Muscle of back (tissue), 13 donors: ENCODE measurements at places on chromosomes 7 and 10. TPM values are rescaled to one million over a fixed set of nuclear protein-coding genes. Genes with fewer than 3 reads are reported as not detected.

DNA sequence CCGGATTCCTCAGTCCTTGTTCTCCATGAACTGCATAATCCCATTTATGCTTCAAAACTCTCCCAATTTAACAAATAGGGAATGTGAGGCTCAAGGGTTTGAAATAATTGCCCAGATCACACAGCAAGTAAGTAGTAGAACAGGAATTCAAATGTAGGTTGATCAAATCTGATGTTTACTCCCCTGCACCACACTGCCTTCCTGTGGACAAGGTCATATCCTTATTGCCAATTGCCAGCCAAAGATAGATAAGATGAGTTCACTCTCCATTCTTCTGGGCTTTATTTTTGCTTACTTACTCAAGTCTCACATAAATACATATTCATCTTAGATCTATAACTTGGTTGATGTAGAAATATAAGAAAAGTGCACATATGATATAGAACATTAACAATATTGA lies 435.2 kb upstream of the ETV1 start:
- DNase-seq: no peak

DNA sequence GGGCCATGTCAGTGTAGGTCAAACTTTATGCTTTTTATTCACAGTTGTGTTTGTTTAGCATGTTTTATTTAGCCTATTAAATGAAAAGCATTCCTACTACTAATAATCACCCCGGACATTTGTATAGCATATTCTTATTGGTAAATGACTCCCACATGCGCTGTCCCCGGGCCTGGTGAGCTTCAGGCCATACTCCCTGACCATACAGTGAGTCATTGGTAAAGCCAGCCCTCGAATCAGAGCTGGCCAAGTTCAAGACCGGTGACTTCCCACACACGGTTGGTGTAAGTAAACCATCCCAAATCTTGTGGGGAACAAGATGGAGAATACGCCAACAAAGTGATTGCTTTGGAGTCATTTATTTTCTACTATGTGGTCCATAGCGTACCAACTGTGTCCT lies 238.7 kb upstream of the TCF7L2 start:
- DNase-seq: no peak

DNA sequence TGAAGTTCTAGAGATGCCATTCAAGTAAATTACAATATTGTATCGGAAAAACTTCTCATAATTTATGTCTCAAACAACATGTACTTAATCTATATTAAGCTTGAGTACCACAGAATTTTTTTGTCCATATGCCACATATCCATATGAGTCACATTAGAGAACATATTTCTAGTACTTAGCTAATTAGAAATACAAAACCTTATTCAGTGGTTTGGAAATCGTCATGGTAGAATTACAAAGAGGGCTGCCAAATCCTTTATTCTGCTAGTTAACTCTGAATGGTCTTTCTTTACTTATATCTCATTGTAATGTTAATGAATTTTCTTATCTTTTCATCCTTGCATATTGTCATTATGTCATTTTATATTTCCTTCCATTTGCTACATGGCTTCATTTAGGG lies 9.0 kb upstream of the VIM start:
- peak; percentile 67 for DNase-seq

GRCh38 chr7:135745703-135746312 lies 2.8 kb downstream of the FAM180A start:
- peak; percentile 95 for DNase-seq

DNA sequence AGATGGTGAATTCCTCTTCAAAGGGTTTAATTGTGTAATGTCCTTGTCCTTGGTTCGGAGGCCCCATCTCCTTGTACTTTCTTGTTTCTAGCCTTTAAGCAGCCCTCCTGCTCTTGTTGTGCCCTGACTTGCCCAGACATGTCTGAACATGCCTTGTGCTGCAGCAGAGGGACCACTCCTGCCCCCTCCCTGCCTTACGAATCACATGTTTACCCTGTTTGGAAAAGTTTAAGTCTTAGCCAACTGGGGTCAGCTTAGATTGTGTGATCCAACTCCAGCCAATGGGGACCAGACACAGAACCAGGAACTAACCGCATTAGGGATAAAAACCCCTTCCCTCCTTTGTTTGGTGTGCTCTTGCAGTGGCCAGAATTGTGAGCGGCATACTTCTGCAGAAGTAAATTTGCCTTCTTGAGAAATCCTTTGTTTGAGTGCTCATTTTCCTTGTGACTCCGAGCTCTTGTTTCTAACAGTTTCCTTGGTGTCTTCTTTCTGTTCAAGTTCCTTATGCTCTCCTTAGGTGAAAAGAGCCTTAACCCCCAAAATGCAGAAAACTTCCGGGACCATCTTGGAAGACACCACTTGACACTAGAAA lies 29.4 kb downstream of the CLRN3 start:
- no peak for DNase-seq

- DNase-seq: no peak
Measured at GRCh38 chr7:149171892-149172533, 23.3 kb upstream of the ZNF282 start.

GRCh38 chr7:17677408-17677807 lies 262.9 kb downstream of the SNX13 start:
- DNase-seq: no peak

Gene TECTB
- polyA plus RNA-seq: not detected

GRCh38 chr10:130615457-130615856 lies 479.3 kb downstream of the GLRX3 start:
- no peak for DNase-seq

DNA sequence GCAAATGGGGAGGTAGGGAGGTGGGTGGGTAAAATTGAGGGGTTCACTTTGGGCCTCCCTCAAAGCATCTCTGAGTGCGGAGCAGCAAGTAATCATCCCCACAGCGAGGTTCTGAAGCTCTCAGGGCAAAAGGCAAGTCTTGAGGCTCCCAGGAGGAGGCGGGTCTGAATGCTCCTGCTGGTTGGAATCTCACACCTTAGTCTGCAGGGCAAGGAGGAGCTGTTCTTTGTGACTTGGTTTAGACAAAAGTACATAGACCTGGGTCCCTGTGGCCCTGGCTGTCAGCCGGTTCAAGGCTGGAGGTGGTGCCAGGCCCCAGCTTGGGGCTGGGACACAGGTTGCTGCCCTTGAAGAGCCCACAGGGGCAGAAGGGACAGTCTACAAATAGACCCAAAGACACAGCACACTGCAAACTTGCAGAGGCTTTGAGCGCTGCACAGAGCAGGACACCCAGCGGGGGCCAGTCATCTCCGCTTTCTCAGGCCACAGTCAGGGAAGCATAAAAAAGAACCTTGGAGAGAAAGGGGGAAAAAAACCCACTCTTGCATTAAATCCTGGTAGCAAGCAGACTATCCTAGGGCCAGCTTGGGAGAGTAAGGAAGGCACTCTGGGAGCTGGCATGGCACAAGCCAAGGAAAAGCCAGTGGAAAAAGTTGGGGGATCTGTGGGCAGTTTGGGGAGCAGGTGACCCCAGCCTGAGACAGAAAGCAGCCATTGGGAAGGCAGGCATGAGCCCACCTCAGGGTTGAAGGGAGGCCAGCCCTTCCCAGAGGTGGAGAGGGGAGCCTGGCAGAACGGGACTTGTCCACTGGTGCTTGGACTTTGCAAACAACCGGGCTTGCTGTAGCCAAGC lies 926 bp upstream of the C10orf71 start:
- DNase-seq: no peak

Gene THSD7A
- 4.4 TPM for polyA plus RNA-seq

DNA sequence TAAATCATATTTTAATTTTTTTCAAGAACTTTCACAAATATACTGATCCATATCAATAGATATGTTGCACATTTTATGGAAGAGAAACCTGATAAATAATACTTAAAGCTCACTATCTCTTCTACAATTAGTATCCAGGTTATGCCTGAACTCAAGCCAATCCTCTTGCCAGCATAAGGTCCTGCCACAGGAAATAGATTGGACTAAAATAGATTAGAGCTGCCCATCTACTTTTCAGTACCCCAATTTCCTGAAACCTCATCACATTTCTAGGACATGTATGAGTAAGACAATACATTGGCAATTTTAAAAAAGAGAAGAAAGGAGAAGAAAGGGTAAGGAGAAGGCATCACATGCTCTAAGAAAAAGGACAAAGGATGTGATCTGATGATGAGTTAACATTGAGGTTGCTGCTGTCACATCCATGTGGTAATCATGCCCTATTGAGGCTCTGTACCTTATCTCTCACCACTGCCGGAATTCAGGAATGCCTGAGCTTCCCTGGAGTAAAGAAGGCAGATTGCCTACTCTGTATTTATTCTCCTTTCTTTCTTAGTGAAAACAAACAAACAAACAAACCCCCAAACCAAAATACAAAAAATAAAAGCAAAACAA lies 199.7 kb downstream of the ANK3 start:
- no peak for DNase-seq

GRCh38 chr10:77692782-77693181 lies 55.2 kb upstream of the KCNMA1 start:
- DNase-seq: no peak

- peak; percentile 59 for DNase-seq
Measured at GRCh38 chr10:132447446-132448247, 50.6 kb downstream of the PWWP2B start.

GRCh38 chr7:3559278-3559677 lies 258.2 kb downstream of the SDK1 start:
- peak; percentile 34 for DNase-seq

GRCh38 chr7:19112274-19113001 lies 5.0 kb downstream of the TWIST1 start:
- DNase-seq: peak; percentile 70

GRCh38 chr7:37425498-37425897 lies 23.2 kb downstream of the ELMO1 start:
- DNase-seq: no peak

- no peak for DNase-seq
Measured at GRCh38 chr10:23417254-23417653, 21.6 kb upstream of the OTUD1 start.

GRCh38 chr7:130156140-130156539 lies 49.1 kb downstream of the TMEM209 start:
- DNase-seq: no peak

DNA sequence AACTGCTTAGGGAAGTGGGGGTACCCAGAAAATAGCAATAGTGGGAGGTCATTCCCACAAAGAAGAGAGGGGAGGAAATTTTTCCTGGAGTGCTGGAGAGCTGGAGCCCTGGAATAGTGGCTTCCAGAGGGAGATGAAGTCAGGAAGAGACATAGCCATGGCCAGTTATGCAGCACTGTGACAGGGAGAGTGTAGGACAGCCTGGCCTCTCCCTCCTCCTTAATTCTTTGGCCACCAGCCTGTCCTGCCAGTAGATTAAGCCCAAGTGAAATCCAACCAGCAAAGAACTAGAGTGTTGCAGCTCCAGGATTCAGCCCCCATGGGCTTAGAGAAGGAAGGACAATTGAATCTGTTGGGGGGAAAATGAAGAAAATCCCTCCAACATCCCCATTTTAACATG lies 130.5 kb downstream of the HDAC9 start:
- no peak for DNase-seq

DNA sequence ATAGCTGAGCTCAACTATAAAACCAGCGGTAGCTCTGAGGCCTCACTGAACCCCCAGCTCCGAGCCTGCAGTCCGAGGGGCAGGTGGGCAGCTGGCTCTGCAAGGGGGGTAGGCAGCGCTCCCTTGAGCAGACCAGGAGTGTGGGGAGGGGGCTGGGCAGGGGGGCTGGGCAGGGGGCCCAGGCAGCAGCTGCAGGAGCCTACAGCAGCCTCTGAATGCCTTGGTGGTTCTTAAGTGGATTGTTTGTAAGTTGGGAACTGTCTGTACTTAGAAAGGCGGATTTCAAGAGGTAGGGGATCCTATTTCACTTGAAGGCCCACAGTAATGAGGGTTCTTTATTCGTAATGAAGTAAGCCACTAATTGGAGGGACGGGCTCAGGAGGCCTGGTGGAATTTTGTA lies 72.3 kb downstream of the ICA1 start:
- DNase-seq: no peak

DNA sequence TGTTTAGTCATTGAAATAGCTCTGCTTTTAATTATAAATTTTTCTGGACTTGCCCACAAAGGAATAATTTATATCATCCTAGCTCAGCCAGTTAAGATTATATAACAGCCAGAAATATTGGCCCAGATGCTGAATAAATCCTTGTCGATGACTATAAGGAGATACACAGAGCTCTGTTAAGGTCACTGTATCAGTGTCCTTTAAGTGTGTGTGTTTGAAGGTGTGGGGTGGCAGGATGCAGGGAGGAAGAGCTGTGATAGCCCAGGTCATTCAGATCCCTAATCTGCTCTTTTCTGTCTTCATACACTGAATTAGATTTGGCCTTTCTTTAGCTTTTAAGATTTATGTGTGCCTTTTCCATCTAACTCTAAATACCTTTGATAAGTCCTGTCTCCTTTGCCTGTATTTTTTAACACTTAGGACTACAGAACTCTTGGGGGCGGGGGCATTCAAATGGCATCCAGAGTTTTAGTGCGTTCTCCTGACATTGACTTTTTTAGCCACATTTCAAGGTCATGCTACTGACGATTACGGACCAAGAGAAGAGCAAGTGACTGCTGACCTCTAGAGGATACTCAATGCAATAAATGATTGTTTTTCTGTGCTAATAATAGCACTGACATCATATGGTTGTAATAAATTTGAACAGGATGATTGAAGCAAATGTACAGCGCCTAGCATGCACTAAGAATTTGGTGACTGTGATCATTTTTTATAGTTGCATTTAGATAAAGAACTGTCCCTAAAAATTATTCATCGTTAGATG lies 172.3 kb downstream of the CACNB2 start:
- peak; percentile 20 for DNase-seq

DNA sequence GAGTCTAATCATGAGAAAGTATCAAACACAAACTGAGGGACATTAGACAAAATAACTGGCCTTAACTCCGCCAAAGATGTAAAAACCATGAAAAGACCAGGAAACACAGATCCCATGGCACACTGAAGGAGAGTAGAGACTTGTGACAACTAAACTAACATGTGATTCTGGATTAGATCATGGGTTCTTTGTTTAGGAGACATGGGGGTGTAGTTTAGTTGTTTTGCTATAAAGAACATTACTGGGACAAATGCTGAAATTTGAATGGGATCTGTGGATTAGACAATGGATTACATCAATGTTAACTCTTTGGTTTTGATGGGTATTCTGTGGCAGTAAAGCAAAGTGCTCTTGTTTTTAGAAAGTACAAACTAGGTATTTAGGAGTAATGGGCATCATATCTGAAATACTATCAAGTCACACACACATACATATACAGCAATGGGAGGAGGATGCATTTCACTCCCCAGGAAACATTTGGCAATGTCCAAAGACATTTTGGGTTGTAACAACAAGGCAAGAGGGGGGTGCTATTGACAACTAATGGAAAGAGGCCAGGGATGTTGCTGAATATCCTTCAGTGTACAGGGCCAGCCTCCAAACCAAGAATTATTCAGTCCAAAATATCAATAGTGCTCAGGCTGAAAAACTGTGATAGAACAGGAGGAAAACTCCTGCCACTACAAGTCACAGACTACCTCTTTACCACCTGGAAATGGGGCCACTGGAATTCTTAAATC lies 32.4 kb downstream of the WAPL start:
- DNase-seq: no peak

GRCh38 chr10:17162828-17163227 lies 33.2 kb upstream of the CUBN start:
- DNase-seq: no peak

- DNase-seq: no peak
Measured at GRCh38 chr10:4947039-4947634, 16.1 kb upstream of the AKR1C1 start.

Gene ZNF467
- 9.4 TPM for polyA plus RNA-seq
